ENCODE measurements at places on chromosomes 5 and 9.

DNA sequence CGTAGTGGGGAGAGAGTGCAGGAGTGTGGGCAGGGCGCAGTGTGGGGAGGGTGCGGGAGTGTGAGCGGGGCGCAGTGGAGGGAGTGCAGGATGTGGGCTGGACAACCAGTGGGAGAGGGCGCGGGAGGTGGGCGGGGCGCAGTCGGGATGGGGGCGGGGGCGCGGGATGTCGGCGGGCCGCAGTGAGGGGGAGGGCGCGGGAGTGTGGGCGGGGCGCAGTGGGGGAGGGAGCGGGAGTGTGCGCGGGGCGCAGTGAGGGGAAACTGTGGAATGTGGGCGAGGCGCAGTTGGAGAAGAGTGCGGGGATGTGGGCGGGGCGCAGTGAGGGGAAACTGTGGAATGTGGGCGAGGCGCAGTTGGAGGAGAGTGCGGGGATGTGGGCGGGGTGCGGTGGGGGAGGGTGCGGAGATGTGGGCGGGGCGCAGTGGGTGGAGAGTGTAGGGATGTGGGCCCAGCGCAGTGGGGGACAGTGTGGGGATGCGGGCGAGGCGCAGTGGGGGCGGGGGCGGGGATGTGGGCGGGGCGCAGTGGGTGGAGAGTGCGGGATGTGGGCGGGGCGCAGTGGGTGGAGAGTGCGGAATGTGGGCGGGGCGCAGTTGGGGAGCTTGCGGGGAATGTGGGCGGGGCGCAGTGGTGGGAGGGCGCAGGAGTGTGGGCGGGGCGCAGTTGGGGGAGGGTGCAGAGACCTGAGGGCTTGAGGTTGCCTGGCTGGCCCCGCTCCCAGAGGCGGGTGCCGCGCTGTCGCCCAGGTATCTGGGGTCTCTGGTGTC is at the start of gene NXNL2:
NXNL2 (plus strand) TSS at position 723 of the 770 bp plus-strand sequence. CDS start 257 bp downstream, outside the sequence.
- peak; percentile 76 for DNase-seq

DNA sequence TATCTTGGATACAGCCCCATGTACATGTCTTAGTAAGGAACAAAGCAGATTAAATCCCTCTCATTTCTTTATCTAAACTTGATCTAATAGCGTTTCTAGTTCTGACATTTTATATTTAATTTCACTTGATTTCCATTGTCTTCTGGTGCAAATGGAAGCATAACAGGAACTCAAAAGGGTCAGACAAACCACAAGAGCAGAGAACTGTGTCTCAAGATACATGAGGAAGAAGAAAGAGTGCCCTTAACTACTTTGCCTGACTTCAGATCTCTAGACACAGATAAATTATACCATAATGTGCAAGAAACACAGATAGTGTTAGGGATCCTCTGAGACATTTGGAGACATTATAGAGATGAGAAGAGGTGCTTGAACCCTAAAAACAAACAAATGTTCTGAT is 20.7 kb upstream of the STX17 start:
- no peak for DNase-seq

GRCh38 chr9:132411091-132411508 is 1.1 kb downstream of the CFAP77 start:
- DNase-seq = peak; percentile 70

DNA sequence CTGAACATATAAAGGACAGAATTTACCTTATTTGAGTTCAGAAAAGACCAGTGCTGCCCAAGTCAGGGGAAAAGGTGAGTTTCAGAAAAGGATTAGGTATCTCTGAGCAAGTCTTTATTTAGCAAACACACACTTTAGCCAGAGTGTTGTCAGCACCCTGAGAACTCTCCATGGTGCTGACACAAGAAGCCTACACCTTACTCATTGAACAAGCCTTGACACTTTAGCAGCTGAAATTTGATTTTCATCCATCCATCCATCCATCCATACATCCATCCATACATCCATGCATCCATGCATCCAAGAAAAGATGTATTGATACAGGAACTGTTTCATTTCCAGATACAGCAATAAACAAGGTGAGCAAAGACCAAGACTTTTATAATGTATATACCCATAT is 311.2 kb downstream of the TRIM32 start:
- DNase-seq = peak; percentile 54

- DNase-seq = no peak
These were observed 3.2 kb upstream of the TNC start for GRCh38 chr9:115121181-115121580.

GRCh38 chr9:106286249-106286648 is 576.7 kb upstream of the ZNF462 start:
- peak; percentile 51 for DNase-seq

DNA sequence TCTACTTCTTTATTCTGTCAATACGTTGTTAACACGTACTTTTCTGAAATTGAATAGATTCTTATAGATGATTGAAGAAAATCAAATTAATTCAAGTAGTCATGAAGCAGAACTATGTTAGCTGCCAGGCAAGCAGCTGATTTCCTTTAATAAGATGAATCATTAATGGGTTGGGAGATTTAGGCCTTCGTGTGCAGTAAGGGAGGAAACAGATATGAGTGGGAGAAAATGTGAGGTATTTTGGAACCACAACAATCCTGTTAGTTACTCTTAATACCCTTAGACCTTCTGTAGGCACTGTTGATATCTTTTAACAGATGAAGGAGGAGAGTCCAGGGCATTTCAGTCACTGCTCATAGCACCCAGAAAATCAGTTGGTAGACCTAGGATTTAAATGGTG is 121.0 kb downstream of the AOPEP start:
- no peak for DNase-seq

DNA sequence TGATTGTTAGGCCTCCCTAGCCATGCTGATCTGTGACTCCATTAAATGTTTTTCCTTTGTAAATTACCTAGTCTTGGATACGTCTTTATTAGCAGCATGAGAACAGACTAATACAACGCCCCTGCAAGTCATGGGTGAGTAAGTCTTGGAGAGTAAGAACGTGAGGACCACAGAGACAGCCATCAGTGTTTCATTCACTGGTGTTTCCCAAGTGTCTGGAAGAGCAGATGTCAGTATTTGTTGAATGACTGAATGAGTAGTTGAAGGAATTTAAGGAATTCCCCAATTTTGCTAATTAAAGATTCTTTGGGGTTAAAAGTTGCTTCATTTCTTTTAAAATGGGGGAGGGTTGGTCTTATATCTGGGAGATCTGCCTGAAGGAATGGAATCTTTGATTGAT is 178.8 kb downstream of the TRIO start:
- no peak for DNase-seq

DNA sequence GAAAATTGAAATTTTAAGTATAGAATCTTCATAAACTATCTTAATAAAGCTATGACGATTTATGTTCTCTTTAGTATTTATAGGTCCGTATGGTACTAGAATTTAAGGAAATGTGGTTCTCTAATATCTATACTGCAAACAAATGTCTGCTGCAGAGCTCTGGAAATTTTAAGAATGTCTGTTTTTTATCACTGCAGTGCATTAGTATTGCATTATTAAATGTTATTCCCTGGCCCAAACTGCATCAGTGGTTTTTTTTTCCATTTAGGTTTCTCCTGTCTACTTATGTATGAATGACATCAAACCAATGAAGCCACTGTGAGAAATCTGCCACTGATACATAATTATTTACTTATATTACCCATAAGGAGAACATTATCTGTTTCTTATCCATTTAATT is 211.4 kb upstream of the CD180 start:
- DNase-seq = no peak

- no peak for DNase-seq
These were observed 651.4 kb downstream of the CETN3 start for GRCh38 chr5:89758146-89758545.

DNA sequence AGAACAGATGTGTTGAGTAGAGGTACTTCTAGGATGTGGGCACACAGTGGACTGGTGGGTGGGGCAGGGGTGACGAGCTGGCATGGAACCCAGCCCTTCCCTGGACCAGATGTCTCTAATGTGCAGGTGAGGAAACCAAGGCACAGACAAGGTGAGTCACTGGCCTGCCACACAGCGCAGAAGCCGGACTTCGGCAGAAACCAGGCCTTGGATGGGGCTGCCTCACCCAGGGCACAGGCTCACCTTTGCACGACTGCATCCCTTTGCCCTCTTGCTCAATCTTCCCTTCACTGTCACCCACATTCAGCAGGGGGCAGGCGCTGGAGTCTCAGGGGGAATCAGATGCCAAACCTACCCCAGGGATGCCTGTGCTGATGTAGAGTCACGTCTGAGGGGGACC is 65.4 kb upstream of the LMX1B start:
- no peak for DNase-seq

DNA sequence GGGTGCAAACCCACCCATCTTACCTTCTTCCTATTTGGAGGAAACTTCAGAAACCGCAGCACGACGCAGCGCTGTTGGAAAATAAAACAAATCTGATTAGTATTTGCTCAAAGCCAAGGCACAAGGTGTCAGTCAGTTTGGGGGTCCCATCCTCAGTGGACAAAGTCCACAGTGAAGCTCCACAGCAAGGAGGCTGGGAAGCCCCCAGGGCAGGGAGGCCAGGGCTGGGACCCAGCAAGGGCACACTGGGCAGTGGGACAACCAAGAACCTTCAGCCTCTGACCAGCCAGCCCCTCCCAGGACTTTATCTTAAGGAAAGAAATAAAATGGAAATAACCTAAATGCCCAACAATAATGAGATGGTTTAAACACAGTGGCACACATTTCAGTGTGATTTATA is 11.3 kb downstream of the IPPK start:
- DNase-seq = no peak

GRCh38 chr9:132147331-132147730 is 14.5 kb upstream of the NTNG2 start:
- no peak for DNase-seq

GRCh38 chr9:137524161-137524980 is 25.8 kb downstream of the PNPLA7 start:
- DNase-seq = no peak

GRCh38 chr9:6153425-6153824 is 62.2 kb upstream of the IL33 start:
- no peak for DNase-seq
